CD4-positive, alpha-beta T cell treated with Interleukin-4 for 4 hours (primary cell): ENCODE measurements at places on chromosomes 2 and 18.

DNA sequence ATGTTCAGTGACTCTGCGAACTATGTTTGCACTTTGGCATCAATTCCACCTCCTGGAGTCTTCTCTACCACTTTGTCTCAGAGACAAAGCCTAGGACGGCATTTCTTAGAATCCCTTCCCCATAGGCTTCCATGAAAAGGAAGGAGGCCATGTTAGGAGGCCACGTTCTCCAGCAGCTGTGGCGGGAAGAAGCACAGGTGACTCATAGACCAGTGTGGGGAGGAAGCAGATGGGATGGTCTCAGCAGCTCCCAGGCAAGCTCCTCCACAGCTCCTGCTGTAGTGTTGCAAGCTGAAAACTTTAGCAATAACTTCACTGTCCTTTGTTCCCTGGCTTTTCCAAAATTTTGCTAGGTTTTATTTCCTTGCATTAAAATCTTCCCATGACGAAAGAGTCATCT lies 781.3 kb upstream of the ID2 start:
- no peak for DNase-seq

- no peak for DNase-seq
Observed at GRCh38 chr2:199716807-199717586, 134.0 kb downstream of the FTCDNL1 start.

DNA sequence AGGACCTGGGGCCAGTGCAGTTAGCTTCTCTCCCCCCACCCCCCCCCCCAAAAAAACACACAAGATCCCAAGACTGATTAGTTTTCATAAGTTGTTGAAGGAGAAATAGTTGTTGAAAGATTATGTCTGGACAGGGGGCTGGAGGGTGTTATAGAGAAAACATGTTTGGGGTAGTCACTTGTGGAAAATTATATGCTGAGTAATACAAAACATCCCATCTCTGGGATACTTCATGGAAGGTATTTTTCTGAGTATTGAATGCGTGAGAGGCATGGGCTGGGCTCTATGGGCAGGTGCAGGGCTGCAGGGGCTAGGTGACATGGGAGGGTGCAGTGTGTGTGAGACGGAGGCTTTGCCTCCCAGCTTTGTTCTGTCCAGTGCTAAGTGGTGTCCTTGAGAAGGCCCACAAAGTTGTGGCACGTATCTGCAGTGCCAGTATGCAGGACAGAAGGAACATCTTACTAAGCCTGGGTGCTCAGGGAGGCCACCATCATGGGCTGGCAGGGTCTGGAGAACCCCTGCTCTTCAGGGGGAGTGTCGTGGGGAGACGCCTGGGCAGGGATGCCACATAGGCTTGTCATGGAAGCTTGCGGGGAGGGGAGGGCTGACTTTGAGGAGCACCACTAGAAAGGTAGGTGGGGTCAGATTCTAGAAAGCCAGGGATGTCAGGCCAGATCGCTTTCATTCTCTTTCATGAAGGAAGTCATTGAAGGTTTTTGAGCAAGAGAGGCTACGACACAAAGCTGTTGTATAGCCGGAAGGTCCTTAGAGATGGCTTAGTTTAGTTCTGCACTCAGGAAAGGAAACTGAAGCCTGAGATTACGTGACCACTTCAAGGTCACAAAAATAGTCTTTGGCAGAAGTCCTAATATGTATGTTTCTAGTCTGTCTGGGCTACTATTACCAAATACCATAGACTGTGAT lies 232.0 kb downstream of the LDLRAD4 start:
- no peak for DNase-seq

GRCh38 chr2:40734797-40735196 lies 282.9 kb upstream of the SLC8A1 start:
- no peak for DNase-seq

DNA sequence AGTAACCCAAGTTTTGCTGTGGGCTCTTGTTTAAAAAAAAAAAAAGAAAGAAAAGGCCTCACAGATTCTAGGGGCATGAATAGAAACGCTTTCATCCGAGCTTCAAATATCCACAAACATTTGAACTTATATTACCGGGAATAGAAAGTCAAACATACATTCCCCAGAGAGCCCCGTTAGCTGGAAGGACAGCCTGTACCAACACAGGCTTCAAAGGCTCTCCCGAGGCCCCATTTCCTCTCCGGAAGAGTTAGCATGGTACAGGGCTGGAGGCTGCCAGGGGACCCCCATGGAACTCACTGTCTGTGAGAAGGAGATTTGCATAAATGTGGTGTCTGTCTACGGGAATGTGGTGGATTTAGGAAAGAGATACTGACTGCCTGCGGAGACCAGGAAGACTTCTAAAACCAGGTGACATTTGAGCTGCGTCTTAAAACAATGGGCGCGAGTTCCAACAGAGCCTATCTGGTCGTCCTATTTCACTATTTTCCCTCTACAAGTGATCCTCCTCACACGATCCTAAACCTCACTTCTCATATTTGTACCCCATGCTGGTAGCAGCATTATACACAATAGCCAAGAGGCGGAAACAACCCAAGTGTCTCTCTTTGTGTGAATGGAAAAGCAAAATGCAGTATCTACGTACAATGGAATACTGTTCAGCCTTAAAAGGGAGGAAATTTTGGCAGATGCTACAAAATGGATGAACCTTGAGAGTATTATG lies 820 bp upstream of the MATN3 start:
- DNase-seq: no peak

- DNase-seq: no peak
Observed at GRCh38 chr2:106963156-106963555, 77.2 kb upstream of the ST6GAL2 start.

GRCh38 chr2:211477537-211478275 lies 921.3 kb downstream of the CPS1 start:
- no peak for DNase-seq

DNA sequence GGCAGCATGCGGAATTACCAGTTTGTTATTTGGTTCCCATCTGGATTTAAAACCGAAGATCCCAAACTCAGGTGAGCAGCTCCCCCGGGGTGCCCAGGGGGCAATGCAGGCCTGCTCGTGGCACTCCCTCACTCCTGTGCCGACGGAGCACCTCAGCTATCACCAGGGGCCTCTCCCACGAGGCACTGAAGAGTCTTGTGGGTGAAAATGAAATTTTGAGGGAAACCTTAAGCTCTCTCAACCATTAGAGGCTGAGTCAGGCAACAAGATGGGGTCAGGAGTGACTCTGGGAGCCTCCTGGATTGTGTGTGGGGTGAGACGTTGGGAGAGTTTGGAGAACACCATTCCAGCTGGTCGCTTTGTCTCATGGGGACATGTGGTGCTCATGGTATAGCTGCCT lies 189.0 kb downstream of the PRKCE start:
- no peak for DNase-seq

- no peak for DNase-seq
Observed at GRCh38 chr2:131417886-131418285, 53.9 kb upstream of the RAB6D start.
